Naive thymus-derived CD4-positive, alpha-beta T cell (primary cell): ENCODE measurements at places on chromosomes 1 and 21.

GRCh38 chr1:31551208-31551607 lies 25.1 kb upstream of the TINAGL1 start:
- no peak overlapping the region for H3K4me3 ChIP-seq
- H3K4me1 ChIP-seq, result peaks cover 5% of the 10 kb centered on the region
- no peaks in the 10 kb centered on the region for H3K27me3 ChIP-seq
- no peak overlapping the region for H3K27ac ChIP-seq
- DNase-seq, result no peak

DNA sequence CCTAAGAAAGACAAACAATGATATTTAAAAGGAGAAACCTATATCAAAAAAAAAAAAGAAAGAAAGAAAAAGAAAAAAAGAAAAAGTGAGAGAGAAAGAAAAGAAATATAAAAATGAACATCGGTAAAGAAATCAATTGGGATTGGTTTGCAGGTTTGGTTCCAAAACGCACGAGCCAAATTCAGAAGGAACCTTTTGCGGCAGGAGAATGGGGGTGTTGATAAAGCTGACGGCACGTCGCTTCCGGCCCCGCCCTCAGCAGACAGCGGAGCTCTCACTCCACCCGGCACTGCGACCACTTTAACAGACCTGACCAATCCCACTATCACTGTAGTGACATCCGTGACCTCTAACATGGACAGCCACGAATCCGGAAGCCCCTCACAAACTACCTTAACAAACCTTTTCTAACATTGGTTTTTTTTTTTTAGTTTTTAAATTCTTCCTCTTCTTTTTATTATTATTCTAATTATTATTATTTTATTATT lies 11.7 kb downstream of the LHX9 start:
- H3K4me1 ChIP-seq, result no peaks in the 10 kb centered on the region
- no peak overlapping the region for H3K4me3 ChIP-seq
- H3K27me3 ChIP-seq, result peaks cover 16% of the 10 kb centered on the region
- H3K27ac ChIP-seq, result no peak overlapping the region

DNA sequence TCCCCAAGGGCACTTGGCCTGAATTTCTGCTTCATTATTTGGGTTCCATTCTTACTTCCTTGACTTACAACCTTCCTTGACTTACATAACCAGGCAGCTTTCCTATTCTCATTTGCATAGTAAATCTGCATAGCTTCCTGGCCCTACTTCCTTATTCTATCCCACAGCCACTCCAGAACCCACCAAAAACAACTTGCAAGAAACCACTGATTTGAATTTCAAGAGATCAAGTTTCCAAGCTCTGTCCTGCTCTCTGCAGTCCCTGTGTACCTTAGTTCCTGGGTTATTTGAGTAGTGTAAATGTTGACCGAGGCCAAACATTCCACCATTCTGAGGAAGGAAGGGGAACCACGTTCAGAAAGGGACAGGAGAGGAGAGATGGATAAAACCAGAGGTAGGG lies 603.3 kb downstream of the PTPRC start:
- no peaks in the 10 kb centered on the region for H3K4me1 ChIP-seq
- DNase-seq, result no peak
- H3K4me3 ChIP-seq, result no peak overlapping the region
- no peaks in the 10 kb centered on the region for H3K36me3 ChIP-seq

- no peaks in the 10 kb centered on the region for H3K27me3 ChIP-seq
- H3K36me3 ChIP-seq, result peaks cover 4% of the 10 kb centered on the region
- H3K27ac ChIP-seq, result no peak overlapping the region
- H3K4me3 ChIP-seq, result no peak overlapping the region
Measured at GRCh38 chr1:8389958-8390535, 72.1 kb downstream of the SLC45A1 start.

DNA sequence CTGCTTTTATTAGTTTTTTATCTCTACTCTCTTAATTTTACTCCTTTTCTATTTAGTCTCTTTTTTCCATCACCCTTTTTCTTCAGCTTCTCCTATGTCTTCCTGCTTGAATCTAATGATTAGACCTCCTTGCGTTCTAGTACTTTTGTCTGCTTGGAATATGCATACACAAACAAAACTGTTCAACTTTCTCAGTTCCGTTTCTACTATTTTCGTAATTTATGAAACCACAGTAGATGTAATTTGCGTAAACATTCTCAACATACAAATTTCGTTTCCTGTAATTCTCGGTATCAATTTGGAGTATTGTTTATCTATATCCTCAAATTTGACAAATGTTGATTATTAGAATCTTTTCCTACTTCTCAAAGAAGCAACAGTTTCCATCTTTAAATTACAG lies 772.5 kb downstream of the USP25 start:
- H3K27me3 ChIP-seq, result no peaks in the 10 kb centered on the region
- H3K4me3 ChIP-seq, result no peak overlapping the region
- no peaks in the 10 kb centered on the region for H3K36me3 ChIP-seq
- DNase-seq, result no peak
- H3K4me1 ChIP-seq, result no peaks in the 10 kb centered on the region
